ENCODE measurements at places on chromosomes 4 and X.

- DNase-seq, result no peak
These were observed 790 bp downstream of the CLGN start for GRCh38 chr4:140426610-140427105.

DNA sequence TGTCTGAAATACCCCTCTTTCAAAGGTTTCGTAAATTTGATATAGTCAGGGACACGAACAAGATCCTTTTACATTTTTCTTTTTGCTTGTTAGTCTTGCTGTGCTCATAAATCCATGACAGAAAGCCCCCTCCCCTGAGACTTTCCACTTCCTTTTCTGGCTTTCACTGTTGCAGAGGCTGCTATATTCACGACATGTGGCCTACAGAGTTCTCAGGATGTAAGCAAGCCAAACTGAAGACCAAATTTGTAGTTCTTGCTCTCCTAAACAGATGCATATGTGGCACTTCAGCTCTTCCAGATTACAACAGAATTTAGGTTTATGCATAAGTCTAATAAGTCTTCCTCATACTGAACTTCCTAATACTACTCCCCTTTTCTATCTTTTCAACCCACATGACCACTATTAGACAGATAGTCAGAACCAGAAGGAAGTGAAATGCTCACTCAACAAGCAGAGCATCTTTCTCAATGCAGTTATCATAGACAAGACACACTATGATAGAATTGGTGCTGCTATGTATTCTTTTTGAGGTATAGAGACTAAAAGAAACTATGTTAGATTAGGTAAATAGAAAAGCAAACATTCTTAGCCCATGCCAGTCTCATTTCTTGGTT lies 15.0 kb downstream of the BTK start:
- no peak for DNase-seq

GRCh38 chr4:136925203-136925602 lies 607.1 kb downstream of the PCDH18 start:
- no peak for DNase-seq

DNA sequence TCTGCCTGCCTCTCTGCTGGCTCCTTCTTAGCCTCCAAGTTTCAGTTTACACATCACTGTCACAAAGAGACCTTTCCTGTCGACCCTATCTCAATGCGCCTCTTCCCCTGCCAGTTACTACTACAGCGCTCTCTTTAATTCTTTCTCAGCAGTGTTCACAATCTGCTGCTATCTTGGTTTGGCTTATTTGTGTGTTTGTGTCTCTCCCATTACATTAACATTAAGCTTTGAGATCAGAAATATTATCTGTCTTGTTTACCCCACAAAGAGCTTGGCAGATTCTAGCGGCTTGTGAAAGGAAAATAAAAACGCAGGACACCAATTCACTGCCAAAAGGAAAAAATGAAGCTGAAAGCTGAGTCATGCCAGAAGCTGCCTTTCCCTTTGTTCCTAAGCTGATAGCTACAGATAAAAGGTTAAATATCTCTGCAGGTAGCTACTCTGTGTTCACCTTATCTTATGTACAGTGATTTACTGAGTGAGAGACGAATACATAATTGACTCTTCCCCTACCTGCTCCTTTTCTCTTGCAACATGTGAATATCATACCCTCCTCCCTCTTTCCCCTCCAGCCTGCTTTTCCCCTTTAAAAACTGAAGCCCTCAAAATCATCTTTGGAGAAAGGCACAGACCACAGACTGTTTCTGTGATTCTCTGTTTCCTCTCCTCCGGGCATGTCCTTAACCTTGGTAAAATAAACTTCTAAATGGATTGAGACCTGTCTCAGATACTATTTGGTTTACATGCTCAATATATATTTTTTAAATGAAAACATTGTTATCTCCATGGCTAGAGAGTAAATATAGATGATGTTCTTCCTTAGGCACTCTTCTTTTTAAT lies 19.3 kb upstream of the SLC9A7 start:
- no peak for DNase-seq

GRCh38 chr4:77076889-77077635 lies 1.3 kb upstream of the CCNI start:
- DNase-seq, result peak; percentile 6

DNA sequence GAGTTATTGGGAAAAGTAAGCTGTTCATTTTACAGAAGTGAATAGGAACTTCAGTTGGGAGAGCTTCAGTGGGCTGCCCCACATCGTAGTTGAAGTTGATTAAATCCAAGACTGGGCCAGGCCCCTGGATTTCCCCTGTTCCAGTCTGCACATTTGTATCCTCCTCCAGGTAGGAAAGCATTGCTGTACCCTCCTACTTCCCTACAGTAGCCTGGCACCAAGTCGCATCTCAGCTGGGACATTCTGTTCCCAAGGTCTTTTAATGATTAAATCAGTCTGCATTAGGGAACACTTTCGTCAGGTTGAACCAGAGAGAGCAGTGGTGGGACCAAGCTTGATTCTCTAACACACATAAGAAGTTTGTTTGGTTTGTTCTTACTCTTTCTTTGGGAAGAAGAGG lies 165.8 kb upstream of the PPARGC1A start:
- DNase-seq, result no peak

DNA sequence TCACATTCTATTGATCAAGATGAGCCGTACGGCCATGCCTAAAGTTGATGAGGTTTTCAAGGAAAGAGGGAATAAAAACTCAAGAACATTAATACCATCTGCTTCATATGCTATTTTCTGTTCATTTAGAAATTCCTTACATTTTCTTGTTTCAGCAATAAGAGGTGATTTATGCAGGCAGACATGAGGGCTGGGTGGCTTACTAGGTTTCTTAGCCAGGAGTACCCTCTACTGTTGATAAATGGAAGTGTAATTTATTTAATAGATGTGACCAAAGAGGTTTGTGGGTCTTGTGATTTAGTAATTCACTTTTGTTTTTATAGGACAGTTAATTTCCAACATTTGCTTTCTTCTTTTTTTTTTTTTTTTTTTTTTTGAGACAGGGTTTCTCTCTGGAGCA lies 6.4 kb upstream of the SMIM9 start:
- DNase-seq, result peak; percentile 2

DNA sequence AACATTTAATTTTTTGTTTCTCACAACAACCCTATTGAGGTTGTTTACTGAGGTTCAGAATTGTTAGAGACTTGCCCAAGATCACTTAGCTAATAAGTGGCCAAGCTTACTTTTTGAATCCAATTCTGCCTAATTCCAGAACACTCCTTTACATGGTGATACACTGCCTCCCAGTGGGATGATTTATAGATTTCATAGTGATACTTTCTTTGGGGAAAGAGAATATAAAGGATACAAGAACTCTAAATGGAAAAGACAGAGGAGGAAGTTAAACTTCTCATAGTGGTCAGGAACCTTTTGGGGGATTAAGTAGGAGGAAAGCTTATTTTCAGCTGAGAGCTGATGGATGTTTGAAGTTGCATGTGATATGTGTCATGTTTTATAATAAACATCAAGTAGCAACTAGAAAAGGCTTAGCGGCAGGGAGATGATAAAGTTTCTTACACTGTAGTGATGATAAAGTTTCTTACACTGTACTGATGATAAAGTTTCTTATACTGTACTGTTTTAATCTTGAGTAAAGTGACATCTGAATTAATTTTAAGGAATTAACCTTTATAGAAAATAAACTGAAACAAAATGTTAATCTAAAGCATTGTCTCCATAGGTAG lies 15.3 kb downstream of the STAG2 start:
- DNase-seq, result no peak

All from activated CD4-positive, alpha-beta T cell treated with anti-CD3 and anti-CD28 coated beads for 4 hours (primary cell).